Effector memory CD8-positive, alpha-beta T cell (primary cell): ENCODE measurements at places on chromosomes 7 and 10.

- no peaks in the 10 kb centered on the region for H3K4me1 ChIP-seq
- no peaks in the 10 kb centered on the region for H3K27me3 ChIP-seq
- H3K27ac ChIP-seq = no peak overlapping the region
- DNase-seq = no peak
Observed at GRCh38 chr7:72405418-72405817, 6.7 kb downstream of the CALN1 start.

GRCh38 chr7:102040569-102040968 lies 223.1 kb downstream of the CUX1 start:
- H3K27ac ChIP-seq = no peak overlapping the region
- no peaks in the 10 kb centered on the region for H3K36me3 ChIP-seq
- peaks cover 5% of the 10 kb centered on the region for H3K4me1 ChIP-seq

GRCh38 chr7:153920126-153920525 lies 132.1 kb upstream of the DPP6 start:
- H3K4me3 ChIP-seq = no peak overlapping the region
- H3K36me3 ChIP-seq = no peaks in the 10 kb centered on the region
- H3K4me1 ChIP-seq = no peaks in the 10 kb centered on the region
- H3K27ac ChIP-seq = no peak overlapping the region

DNA sequence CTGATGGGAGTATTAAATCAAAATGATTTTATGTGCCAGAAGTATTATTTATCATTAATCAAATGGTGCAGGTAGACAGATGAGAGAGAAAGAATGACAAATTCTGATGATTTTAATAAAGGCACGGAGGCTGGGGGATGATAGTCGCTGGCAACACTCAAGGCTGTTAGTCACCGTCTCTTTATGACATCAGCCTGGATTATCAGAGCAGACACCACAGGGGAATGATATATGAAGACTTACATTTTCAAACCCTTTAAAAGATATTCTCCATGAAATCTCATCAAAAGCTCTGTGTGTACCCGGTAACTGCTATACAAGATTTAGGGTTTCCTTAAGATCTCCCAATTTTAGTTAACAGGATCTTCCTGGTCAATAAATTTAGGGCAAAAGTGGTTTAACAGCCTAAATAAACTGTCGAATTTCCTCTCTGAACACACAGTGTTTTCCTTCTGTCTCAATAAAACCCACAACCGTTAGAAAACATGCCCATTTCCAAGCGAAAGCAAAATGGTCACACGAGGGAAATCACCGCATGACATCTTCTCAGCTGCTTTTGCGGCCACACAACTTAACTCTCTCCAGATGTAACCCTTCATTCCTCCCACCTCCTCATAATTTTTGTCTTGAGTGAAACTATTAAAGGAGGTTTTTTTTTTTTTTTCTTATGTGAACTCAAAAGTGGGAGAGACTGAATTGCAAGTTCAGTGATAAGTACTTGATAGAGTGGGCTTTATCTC lies 133.2 kb upstream of the FAM171A1 start:
- DNase-seq = no peak
- no peaks in the 10 kb centered on the region for H3K4me1 ChIP-seq
- H3K36me3 ChIP-seq = peaks cover 3% of the 10 kb centered on the region

DNA sequence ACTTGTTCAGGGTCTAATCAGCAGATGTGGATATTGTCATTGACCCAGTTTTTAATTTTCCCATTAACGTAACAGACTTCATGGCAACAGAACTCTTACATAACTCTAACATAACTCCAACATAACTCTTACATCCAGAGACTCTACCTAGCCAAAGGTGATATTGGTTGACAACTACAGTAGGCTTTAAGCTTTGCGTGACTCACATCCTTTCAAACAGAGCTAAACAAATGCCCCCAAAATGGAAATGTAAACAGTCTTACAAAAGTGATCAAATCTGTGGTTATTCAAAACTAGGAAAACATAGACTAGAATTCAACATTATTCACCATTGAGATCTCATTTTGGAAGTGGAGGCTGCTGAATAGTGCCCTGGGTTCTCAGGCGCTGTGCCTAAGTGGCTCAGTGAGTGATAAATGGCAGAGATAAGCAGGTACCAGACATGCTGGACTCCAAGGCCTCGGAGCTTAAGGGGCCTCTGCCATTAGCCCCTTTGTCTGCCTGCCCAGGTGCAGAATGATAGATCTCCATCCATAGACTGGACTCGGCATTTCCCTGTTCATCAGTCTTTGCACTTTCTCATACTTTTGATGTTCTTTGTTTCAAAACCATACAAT lies 34.3 kb upstream of the BTBD16 start:
- H3K4me1 ChIP-seq = no peaks in the 10 kb centered on the region
- H3K36me3 ChIP-seq = no peaks in the 10 kb centered on the region
- H3K27ac ChIP-seq = no peak overlapping the region
- no peak for DNase-seq

DNA sequence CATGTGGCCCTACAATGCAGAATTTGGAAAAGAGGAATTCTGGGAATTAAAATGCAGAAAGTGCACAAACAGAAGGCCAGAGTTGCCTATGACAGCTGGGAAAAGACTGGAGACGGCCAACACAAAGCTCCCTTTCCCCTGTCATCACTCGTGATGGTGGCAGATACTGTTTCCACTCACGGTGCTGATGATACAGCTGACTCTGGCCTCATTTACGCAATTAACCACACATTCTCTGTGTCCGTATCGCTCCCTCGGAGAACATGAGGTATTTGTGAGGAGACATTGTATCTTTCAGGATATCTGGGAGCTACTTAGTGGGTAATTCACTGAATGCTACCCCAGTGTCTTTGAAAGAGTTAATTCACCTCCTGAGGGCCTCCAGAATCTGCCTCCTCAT lies 172.8 kb downstream of the TAX1BP1 start:
- H3K27ac ChIP-seq = no peak overlapping the region
- H3K4me1 ChIP-seq = peaks cover 5% of the 10 kb centered on the region
- no peak for DNase-seq
- H3K36me3 ChIP-seq = no peaks in the 10 kb centered on the region
- no peaks in the 10 kb centered on the region for H3K27me3 ChIP-seq
- no peak overlapping the region for H3K4me3 ChIP-seq

GRCh38 chr10:88680958-88681357 lies 16.7 kb downstream of the LIPF start:
- no peak overlapping the region for H3K27ac ChIP-seq
- H3K4me1 ChIP-seq = no peaks in the 10 kb centered on the region
- no peak for DNase-seq
- H3K36me3 ChIP-seq = no peaks in the 10 kb centered on the region
- peaks cover 10% of the 10 kb centered on the region for H3K27me3 ChIP-seq

DNA sequence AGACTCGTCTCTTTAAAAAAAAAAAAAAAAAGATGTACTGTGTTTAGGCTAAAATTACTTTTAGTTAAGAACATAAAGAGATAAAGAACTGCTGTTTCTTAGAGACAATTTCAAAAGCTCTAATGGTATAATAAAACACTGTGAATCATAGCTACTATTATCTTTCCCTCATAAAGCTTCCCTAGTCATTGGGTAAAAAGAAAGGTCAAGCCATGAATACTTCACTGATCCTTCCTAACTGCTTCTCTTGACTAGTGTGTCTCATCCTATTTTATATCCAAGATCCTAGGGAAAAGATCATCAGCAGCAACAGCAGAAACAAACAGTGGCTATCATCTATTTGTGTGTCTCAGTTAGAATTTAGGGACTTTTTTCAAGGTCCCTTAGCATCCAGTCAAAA lies 10.5 kb downstream of the YME1L1 start:
- H3K4me1 ChIP-seq = peaks cover 14% of the 10 kb centered on the region
- peak overlapping the region; percentile 6 for H3K27ac ChIP-seq
- no peak for DNase-seq
- H3K27me3 ChIP-seq = no peaks in the 10 kb centered on the region

GRCh38 chr10:123991611-123992570 lies 100.3 kb upstream of the CPXM2 start:
- no peaks in the 10 kb centered on the region for H3K36me3 ChIP-seq
- H3K4me1 ChIP-seq = peaks cover 15% of the 10 kb centered on the region
- no peak for DNase-seq
- no peak overlapping the region for H3K27ac ChIP-seq
- H3K27me3 ChIP-seq = peaks cover 69% of the 10 kb centered on the region

DNA sequence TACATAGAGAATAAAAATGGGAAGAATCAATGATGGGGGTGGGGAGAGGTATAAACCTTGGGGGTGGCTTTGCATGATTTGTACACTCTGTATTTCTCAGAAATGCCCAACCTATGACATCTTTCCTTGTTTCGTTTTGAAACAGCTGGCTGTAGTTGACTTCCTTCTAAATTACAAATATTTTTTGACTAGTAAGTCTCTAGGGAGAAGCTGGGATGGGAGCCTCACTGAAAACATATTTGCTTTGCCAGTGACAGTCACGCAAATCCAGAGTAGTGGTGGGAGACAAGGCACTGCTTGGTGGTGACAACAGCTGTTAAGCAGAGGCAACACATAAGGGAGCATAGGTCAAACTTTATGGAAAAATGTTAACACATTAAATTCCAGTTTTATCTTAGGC lies 440.5 kb downstream of the SEMA3D start:
- DNase-seq = no peak
- no peaks in the 10 kb centered on the region for H3K27me3 ChIP-seq
- H3K36me3 ChIP-seq = peaks cover 2% of the 10 kb centered on the region
- no peak overlapping the region for H3K4me3 ChIP-seq
- no peaks in the 10 kb centered on the region for H3K4me1 ChIP-seq

DNA sequence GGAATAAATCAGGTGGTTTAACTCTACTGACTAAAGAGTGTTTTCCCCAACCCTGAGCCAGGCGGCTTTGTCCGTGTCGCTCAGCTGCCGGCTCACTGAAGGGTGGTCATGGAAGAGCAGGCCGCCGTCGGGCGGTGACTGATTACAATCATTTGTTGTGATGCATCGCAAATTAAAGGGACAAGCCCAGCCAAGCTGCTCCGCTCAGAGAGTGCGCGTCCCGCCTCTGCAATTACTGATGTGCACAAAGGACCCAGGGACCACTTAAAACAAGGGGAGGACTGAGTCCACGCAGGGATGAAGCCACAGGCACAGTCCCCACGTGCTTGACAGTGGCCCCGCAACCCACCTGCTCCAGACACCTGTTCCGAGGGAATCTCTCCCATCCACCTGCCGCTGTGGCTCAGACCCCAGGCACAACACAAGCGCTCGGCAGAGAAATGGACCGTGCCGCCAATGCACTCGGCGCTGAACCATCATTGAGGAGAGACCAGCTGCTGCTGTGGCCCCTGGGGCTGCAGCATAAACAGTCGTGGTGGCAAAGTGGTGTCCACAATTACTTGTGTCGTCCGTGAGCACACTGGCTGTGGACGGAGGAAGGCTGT lies 526.5 kb downstream of the PTPRN2 start:
- no peaks in the 10 kb centered on the region for H3K27me3 ChIP-seq
- no peak overlapping the region for H3K4me3 ChIP-seq
- peaks cover 1% of the 10 kb centered on the region for H3K4me1 ChIP-seq
- no peak for DNase-seq

- no peaks in the 10 kb centered on the region for H3K4me1 ChIP-seq
- peaks cover 26% of the 10 kb centered on the region for H3K27me3 ChIP-seq
- H3K36me3 ChIP-seq = peaks cover 2% of the 10 kb centered on the region
- no peak for DNase-seq
- H3K4me3 ChIP-seq = no peak overlapping the region
Observed at GRCh38 chr7:143974459-143974858, 19.8 kb downstream of the OR2F1 start.

DNA sequence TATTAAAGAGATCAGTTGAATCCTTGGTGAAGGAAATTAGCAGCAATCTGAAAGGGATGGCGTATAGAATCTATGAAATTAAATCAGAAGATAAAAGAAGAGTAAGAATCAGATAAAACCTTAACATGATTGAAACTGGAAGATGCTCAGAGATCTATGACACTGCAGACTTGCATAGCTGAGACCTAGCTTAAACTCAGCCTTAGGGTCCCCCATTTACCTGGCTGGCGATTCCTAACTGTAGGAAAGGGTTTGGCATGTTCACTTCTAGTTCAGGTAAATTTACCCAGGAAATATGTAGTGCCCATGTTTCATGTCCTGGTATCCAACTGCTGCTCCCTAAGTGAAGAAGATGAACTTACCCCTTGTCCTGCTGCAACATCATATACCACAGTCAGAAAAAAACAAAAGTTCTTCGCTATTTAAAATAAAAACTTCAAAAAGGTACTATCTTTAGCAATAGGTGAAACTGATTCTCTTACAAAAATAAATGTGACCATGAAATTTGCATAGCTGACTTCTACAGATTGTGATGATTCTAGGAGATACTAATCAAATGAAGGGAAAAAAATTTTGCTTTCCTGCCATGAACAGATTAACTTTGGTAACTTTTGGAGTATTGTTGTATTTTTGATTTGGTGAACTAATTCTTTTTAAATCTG lies 47.8 kb upstream of the TMEM243 start:
- H3K4me3 ChIP-seq = no peak overlapping the region
- no peak overlapping the region for H3K27ac ChIP-seq
- H3K27me3 ChIP-seq = peaks cover 33% of the 10 kb centered on the region
- no peaks in the 10 kb centered on the region for H3K4me1 ChIP-seq
- DNase-seq = no peak

DNA sequence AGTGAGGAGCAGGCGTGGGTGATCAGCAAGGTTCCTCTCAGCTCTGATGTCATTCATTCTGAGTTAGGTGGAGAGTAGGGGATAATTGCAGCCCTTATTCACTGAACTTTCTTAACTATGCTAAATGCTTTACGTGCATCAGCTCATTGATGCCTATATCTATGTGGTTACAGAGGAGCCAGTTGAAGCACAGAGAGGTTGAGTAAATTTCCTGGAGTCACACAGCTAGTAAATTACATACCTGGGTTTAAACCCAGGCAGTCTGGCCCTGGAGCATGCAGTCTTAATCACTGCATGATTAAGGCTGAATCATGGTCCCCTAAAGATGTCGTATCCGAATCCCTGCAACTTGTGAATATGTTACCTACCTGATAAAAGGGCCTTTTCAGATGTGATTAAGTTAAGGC lies 99.6 kb downstream of the GRK5 start:
- H3K4me3 ChIP-seq = peak overlapping the region; percentile 87
- peaks cover 52% of the 10 kb centered on the region for H3K4me1 ChIP-seq
- peaks cover 25% of the 10 kb centered on the region for H3K36me3 ChIP-seq
- no peaks in the 10 kb centered on the region for H3K27me3 ChIP-seq
- peak overlapping the region; percentile 98 for H3K27ac ChIP-seq

- peaks cover 50% of the 10 kb centered on the region for H3K27me3 ChIP-seq
- no peak overlapping the region for H3K4me3 ChIP-seq
- H3K36me3 ChIP-seq = no peaks in the 10 kb centered on the region
Observed at GRCh38 chr7:134129856-134130523, 2.9 kb downstream of the LRGUK start.

- DNase-seq = peak; percentile 70
- peaks cover 37% of the 10 kb centered on the region for H3K4me1 ChIP-seq
- peaks cover 12% of the 10 kb centered on the region for H3K36me3 ChIP-seq
- peak overlapping the region; percentile 78 for H3K27ac ChIP-seq
Observed at GRCh38 chr10:70477661-70478162, 855 bp upstream of the PALD1 start.

DNA sequence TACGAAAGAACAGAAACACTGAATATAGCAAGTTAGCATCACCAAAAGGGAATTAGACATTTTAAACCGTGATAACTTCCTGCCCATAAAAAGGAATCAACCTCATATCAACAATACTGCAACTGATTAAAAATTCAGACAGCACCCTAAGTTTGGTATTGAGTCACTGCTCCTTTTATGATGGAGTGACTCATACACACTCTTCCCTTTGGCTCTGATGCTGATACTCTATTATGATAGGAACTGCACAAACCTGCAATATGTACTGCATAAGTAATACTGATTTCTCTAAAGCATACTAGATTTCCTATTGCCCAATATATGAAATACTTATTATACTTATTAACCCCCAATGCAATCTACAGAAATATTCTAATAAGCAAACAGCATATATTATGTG lies 118.7 kb downstream of the PARD3 start:
- H3K4me3 ChIP-seq = no peak overlapping the region
- no peaks in the 10 kb centered on the region for H3K4me1 ChIP-seq
- no peak for DNase-seq
- H3K36me3 ChIP-seq = no peaks in the 10 kb centered on the region
